ENCODE measurements at places on chromosomes 7 and 10.

DNA sequence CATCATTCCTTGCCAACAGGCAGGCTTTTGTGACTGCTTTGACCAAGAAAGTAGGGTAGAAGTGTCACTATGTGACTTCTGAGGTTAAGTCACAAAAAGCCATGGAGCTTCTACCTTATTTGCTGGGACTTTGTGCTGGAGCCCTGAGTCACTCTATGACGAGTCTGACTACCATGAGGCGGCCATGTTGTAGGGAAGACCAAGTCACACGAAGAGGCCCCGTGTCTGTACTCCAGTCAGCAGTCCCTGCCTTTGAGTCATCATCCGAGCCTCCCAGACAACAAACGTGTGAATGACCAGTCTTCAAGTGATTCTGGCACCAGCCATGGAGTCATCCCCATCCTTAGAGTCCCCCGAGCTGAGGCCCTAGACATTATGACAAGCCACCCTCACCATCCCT is 3.5 kb upstream of the MYL10 start:
- DNase-seq = no peak

- no peak for DNase-seq
Observed at GRCh38 chr7:4845740-4846142, 16.1 kb downstream of the PAPOLB start.

DNA sequence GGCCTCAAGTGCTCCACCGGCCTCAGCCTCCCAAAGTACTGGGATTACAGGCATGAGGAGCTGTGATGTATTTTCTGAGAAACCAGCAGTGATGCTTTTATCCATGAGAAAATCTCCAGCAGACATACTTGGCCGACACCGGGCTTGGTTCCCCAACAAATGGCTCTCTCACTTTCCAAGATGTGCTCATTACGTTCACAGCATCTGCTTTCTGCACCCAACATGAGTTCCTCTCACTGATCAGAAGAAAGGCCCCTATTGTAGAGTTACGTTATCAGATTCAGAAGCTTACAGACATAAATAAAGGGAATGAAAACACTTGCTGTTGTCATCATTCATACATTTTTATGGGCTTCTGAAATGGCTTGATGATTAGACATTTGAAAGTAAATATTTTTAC is 95.0 kb downstream of the CALD1 start:
- DNase-seq = no peak

- peak; percentile 76 for DNase-seq
Observed at GRCh38 chr10:71964743-71965515, 734 bp downstream of the CHST3 start.

- no peak for DNase-seq
Observed at GRCh38 chr10:49394933-49395740, 752 bp downstream of the DRGX start.
